Hematopoietic multipotent progenitor cell treated with erythropoietin and hydrocortisone succinate and interleukin-3 and kit ligand, for 15 days (in vitro differentiated cells): ENCODE measurements at places on chromosomes 2 and 18.
A peak's percentile ranks its signal among the peaks of the same experiment; 100 is the strongest.

DNA sequence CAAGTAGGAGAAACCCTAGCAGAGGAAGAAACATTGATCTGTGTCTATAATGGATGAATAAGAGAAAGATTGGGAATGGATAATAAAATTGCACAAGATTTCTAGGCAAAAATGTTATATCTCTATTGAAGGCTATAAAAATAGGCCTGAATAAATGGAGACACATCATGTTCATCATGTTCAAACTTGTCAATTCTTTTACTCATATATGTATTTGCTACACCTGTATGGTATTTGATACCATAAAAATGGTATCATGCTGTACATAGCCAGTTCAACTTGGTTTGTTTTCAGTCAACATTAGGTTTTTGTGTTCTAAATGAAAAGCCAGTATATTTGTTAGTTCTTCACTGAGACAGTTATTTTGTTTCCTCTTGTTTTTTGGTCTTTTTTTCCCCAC lies 132.2 kb upstream of the RNF152 start:
- DNase-seq, result no peak

DNA sequence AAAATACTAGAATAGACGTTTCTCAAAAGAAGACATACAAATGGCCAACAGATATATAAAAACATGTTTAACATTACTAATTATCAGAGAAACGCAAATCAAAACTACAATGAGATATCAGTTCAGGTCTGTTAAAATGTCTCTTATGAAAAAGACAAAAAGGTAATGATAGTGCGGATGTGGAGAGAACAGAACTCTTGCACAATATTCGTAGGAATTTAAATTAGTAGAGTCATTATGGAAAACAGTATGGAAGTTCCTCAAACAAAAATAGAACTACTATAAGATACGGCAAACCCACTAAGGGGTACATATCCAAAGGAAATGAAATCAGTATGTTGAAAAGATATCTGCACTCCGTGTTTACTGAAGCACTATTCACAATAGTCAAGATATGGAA lies 167.5 kb upstream of the CWC22 start:
- no peak for DNase-seq

DNA sequence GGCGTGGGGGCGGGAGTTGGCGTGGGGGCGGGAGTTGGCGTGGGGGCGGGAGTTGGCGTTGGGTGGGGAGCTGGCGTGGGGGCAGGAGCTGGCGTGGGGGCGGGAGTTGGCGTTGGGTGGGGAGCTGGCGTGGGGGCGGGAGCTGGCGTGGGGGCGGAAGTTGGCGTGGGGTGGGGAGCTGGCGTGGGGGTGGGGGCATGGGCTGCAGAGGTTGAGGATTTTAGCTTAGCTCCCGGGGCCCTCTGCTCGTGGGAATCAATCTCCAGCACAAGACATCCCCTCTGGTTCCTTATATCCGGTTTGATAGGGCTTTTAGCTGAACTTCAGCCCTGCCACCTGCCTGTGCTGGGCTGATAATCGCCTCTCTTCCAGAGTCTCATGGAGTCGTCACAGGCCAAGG lies 177.0 kb downstream of the LDLRAD4 start:
- DNase-seq, result no peak

- no peak for DNase-seq
Observed at GRCh38 chr2:96225016-96225533, 16.4 kb upstream of the STARD7 start.

DNA sequence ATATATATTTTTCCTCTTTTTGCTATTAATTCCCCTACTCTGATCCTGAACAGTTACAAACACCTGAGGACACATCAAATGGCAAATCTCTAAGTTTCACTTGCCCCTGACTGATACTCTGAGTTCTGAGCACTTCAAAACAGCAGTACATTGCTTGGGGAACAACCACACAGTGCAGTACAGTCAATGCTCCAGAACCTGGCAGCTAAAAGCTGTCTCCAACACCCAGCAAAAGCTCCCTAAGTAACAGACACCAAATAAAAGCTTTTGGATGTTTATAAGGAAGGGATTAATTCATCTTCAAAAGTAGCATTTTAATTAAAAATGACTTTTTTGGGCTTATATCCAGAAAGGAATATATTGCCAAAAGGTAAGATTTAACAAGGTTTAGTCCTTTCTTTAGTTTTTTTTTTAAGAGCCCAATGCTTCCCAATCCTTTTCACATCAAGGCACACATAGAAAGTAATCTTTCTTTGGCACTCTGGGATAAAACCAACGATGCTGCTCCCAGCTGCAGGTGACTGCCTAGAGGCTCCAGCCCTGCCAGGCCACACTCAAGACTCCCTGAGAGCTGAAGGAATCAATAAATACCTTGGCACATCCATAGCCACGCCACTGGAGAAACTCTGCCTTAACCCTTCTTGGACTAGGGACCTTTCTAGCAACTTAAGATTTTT lies 164.9 kb upstream of the ZFP36L2 start:
- DNase-seq, result no peak

DNA sequence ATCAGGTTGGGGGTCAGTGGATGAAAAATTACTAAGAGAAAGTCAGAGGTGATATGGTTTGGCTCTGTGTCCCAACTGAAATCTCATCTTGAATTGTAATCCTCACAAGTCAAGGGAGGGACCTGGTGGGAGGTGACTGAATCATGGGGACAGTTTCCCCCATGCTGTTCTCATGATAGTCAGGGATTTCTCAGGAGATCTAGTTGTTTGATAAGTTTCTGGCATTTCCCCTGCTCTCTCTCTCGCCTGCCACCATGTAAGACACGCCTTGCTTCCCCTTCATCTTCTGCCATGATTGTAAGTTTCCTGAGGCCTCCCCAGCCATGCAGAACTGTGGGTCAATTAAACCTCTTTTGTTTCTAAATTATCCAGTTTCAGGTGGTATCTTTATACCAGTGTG lies 945.8 kb upstream of the CRIM1 start:
- no peak for DNase-seq

GRCh38 chr2:10659898-10660568 lies 29.7 kb downstream of the NOL10 start:
- peak; percentile 49 for DNase-seq

DNA sequence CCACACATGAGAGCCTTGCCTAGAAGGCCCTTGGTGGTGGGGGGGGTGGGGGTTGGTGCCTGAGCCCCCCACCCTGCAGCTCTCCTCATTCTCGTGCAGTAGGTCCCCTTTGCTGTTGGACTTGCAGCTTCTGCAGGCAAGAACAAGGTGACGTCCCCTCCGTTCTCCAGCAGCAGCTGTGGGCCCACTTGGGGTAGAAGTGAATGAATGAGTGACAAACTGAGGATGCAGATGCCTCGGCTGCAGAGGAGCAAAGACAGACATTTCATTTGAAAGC lies 88.6 kb upstream of the CTDP1 start:
- no peak for DNase-seq

- DNase-seq, result no peak
Observed at GRCh38 chr2:110816404-110817365, 84.3 kb downstream of the ACOXL start.

DNA sequence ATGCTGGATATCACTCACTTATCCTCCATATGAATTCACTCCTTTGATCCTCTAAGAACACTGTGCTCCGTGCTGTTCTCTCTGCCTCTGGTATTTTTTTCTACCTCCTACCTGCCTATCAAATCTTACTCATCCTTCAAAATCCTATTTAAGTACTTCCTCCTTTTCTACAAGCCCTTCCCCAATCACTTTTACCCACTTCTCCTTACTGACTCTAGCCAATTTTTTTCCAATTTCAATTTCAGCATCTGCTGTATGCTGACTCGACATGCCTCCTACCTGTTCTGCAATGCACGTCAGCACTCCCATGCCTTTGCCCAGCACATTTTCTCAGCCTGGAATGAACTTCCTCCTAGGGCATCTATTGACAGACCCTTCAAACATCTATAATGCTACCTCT lies 37.3 kb upstream of the LNPK start:
- DNase-seq, result no peak

GRCh38 chr18:50737127-50737526 lies 82.7 kb downstream of the MRO start:
- no peak for DNase-seq

DNA sequence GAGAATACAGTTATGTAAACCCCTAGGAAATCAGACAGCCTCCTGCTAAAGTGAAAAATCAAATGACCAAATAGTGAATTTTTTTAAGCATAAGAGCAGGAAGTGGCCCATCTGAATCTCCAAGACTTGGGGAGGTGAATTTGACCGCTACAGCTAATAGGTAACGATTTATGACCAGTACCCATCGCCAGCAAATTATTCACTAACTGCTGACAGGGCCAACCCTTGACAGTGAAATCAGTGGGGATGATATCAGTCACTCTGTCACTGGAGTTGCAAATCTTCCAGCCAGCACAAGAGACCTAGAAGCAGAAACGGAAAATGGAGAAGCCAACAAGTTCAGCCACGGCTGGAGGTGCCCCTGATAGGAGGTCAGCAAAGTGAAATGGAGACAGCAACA lies 164.3 kb upstream of the PIK3C3 start:
- no peak for DNase-seq

- DNase-seq, result no peak
Observed at GRCh38 chr2:70887550-70888246, 48.0 kb upstream of the ATP6V1B1 start.

DNA sequence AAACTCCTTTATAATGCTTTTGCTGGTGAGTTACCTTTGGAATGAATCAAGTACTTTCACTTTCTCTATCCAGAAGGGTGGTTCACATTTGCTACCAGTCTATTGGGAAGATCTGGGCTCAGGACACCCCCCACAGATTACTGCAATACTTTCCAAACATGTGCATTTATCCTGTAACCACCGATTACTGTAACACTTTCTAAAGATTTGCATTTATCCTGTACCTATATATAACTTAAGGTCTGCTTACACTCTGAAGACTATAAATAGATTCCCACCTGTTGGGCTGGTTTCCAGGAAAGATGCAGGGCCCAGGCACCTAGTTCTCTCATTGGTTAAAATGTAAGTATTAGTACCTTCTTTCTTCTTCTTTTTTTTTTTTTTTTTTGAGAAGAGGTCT lies 113.0 kb upstream of the NEDD4L start:
- DNase-seq, result no peak

DNA sequence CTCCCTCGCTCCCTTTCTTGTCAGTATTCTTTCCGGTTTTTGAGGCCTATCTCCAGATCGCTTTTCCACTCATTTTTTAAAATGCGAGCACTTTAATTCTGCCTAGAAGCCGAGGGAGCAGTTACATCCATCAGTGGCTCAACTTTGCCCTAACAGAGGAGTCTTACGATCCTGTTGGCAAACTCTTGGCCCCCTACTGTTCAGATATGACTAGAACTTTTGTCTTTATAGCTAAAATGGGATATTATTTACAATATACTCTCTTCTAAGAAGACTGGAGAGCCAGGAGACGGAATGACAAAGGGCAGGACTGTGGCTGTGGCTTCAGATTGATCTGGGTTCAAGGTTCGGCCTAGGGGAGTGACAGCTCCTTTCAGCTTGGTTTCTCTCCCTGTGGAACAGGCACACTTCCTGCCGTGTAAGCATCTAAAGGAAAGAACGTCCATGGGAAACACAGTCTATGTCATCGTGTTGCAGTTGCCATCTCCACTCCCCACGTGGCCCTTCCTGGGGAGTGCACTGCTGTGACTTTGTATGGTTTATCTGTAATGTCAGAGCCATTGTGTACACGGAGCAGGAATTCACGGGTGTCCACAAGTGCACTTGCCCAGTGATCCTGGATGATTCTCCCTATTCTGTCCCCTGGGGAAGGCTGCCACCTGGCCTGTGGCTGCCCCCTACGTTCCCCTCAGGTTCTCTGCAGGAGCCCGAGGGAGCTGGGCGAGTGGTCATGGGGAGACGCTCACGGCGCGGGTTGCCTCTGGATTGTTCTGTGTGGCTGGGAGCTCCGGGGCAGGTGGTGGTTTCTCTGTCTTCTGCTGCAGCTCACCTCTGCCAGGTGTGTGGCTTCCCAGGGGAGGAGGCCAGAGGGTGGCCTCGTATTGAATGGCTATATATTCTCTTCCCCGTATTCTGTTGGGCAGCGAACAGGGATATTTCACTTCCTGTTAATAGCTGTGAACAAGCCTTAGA lies 222.0 kb downstream of the LDLRAD4 start:
- DNase-seq, result no peak

DNA sequence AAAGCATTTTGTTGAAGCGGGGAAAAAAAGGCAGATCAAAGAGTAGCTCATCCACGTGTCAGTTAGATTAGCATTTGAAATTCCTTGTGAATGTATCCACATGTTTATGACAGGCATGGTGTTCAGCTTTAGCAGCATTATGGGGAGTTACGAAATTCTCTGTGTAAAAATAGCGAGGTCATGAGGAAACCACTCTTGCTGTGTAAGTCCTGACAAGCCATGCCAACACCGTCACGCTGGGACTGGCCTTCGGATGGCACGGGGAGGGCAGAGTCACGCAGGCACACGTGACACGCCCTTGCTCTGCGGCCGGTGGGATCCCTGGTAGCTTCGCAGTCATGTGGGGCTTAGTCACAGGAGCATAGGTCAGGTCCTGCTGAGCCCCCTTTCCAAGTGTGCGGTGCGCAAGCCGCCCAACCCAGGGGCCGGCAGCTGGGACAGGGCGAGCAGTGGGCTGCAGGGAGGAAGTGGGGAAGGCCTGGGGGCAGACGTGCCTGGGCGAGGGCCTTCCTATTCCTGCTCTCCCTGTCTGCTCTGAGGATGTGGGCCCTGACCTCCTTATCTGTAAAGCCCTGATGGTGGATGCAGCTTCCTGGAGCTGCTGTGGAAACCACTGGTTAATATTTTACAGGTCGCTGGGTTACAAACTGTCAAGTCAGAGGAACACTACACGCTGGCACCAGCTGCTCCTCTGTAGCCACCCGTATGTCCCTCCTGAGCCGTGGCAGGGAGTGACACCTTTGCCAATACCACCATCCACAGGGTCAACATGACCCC lies 18.0 kb downstream of the MBP start:
- DNase-seq, result peak; percentile 85

GRCh38 chr2:105782646-105783045 lies 37.9 kb downstream of the NCK2 start:
- no peak for DNase-seq

DNA sequence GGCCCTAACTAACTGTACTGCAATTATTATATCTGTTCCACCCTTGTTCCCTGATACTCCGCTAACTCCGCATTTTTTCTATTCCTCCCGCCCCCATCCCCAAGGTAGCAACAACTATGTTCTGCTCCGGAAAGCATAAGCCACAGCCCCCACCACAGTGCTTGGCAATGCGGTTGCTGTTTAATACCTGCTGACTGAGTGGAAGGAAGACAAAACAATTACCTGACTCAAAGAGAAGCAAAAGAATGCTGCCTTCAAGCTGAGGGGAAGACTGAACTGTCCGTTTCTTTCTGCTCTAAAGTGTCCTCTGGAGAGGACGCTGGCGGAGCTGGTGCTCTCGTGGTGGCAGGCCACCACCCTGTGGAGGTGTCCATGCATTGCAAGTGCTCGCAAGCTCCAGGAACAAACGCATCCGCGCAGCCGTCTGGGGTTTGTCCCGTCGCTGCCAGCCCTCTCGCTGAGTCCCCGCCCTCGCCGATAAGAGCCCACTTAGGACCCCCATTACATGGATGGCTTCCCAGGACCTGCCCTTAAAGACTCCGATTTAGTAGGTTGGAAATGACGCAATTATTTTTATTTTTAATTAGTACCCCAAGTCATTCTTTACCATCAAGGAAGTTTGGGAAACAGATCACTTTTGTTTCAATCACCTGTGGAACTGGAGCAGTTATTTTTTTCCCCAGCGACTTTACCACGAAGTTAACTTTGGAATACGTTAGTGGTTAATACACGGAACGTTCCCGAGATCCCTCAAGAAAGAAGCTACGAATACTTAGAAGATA lies 1.6 kb upstream of the MYL12A start:
- peak; percentile 89 for DNase-seq
